COR-L47 (cell line): ENCODE measurements at places on chromosomes 16 and 17.

DNA sequence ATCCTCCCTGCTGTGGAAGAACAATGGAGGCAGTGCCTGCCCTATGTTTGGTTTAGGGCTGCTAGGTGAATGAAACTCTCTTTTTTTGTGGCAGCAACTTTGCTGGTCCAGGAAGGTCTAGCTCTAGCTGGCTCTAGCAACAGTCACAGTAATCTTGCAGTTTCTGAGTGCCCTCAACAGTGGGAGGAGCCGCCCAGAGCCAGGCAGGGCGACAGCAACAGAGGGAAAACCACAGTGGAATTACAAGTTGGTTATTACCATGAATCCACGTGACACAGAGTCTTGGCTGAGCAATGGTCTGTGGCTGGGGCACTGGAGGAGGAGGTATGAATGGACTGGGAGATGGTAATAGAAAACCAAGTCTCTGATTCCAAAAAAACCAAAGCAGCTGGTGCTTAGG is 10.3 kb downstream of the HSPB9 start:
- DNase-seq, result no peak

DNA sequence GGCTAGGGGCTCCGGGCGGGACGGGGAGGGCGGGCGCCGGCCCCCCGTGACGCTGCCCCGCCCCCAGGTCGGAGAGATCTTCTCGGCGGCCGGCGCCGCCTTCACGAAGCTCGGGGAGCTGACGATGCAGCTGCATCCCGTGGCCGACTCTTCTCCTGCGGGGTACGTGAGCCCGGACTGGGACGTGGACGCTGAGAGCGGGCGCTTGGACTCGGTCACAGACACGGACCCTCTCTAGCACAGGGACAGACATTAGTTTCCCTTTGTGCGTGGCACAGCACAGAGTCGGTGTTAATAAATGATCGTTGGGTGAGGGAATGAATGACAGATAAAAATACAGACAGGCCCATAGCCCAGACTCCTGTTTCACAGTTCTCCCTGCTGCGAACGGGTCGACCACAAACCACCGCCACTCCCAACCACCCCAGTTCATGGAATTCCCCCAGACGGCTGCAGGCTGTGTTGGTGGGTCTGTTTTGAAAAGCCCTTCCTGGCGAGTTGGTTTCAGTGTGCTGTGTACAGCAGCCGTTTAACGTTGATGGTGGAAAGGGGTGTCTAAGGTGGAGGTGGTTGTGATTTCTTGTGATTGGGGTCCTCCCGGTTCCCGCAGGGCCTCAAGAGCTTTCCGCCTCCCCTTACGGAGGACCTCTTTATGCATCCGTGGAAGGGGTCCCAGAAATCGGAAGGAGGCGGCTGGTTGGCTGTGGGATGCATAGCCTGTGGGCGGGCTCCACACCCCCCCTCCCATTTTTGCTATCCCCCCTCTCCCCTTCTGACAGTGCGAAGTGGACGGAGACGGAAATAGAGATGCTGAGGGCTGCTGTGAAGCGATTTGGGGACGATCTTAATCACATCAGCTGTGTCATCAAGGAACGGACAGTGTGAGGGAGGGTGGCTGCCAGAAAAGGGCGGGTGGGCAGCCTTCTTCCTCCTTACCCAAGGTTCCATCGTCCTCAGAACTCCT is 2.9 kb downstream of the RNASEK start:
- no peak for DNase-seq

- DNase-seq, result no peak
These were observed 23.8 kb downstream of the KDM8 start for GRCh38 chr16:27226976-27227705.

DNA sequence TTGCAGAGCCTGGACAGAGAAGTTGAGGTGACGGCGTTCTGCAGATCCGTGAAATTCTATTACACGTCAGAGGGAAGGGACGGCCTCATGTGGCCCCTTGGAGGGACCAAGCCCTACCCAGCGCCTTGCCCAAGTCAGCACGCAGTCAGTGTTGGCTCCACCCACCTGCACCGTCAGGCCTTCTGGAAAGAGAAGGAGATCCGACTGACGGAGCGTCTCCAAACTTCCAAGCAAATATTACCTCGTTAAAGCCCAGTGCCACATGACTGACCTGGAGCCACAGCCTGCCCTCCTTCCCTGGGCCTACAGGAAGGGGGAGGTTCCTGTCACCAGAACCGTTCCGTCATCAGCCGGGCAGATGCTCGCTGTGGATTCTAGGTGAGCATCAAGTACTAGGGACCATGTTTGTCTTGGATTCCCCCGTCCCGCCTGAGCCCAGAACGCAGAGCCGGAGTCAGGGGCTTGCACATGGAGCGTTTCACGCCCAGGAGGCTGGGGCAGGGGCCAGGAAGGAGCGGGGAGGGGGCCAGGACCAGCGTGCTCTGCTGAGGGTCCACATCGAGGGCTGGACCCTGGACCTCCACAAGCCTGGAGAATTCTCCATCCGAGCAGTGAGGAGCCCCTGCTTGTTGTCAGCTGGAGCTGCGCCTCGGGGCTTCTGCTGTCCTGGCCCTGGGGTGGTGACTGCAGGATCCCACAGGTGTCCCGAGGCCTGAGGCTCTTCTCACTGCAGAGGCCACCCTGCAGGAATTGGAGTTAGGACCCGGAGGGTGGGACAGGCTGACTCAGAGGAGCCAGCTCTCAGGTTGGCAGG is 22.6 kb upstream of the METRNL start:
- DNase-seq, result no peak

DNA sequence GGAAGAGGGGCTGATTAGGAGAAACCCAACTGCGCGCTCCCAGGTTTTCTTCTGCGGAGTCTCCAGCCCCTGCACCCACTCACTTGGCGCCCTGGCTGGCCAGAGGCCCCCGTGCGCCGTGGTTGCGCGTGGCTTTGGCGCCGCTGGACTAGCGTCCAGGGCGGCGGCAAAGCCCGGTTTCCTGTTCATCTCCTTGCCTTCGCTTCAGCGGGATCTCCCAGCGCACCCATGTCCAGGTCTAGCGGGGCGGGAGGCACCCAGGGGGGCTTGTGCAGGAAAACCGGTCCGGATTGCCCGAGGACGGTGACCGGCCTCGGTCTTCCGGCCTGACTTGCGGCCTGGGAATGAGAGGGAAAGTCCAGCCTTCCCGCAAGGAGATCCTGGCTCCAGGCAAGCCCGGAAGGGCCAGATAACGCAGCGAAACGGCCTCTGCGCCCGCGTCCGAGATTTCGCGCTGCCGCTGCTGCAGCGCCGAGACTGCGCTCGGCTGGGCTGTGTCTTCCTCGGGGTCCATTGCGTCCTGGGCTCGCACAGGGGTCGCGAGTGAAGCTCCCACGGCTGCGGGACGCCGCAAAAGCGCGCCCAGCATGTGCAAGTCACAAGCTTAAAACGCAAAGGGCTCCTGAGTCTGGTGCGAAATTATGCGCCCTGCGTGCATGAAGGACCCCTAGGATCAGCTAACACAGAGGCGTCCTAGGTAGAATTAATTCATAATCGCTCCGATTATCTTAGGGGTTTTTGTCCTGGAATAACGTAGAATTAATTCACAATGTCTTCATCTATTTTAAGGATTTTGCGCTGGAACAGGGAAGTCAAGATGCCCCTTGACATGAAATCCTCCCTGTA is 5.7 kb downstream of the FOXF1 start:
- no peak for DNase-seq

DNA sequence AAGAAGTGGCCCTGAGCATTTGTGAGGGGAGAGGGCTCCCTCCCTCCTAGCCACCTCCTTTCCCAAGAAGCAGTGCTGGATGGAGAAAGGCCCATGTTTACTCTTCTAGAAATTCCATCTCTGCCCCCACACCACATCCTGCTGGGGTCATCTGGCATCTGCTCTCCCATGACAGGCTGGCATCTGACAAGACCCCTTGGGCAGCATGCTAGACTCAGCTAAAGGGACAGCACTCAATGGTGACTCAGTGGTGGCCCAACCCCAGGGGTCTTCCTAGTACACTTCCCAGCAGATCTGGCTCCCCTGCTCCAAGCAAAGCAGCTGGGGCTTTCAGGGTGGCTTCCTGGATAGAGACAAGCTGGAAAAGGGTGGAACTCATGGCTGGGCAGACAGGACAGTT is 14.4 kb downstream of the SLC38A7 start:
- no peak for DNase-seq

DNA sequence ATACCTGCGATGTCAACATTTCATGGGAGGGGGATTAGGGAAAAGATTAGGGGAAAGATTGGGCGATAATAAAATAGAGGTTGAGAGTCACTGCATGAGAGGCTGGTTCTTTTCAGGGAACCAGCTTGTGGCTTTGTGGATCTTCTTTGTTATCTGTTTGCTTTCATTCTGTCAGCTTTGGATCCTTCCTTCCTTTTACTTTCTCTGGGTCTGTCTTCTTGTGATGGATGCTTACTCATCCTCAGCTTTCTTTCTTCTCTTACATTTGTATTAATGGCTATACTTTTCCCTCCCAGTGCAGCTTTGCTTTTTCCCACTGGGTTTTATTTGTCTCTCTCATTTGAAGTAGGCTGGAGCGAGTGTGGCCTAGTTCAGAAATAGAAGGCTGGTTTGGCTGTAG is 47.1 kb downstream of the RPTOR start:
- DNase-seq, result no peak

DNA sequence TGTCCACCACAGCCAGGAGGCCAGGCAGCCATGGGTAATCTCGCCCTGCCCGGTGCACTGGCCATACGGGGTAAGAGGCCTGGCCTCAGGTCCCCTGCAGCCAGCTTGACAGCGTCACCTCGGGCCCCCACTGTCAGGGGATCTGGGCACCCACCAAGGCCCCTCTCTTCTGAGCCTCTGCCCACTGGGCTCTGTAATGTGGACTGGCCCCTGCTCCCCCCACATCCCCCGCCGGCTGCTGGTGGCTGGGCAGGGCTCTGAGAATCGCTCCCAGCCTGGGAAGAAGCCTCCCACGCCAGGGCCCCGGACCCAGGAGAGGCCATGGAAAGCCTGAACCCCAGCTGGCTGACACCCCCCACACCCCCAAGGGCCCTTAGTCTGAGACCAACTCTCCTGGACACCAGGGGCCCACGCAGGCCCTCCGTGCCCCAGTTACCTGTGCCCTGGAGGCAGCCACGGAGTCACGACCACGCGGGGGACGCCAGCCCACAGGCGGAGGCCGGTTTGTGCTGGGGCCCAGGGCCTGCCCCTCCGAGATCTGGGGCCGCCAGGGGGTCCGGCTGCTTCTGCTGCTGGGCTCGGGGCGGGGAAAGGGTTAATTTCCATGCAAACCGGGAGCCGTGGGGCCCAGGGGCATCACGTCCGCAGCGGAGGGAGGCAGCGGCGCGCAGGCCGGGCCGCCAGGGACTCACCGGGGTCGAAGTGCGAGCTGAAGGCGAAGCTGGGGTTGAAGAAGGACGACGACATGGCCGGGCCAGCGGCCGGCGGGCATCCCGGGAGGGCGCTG is at the start of gene PVALEF:
TSS of gene PVALEF (plus strand) at position 262 of the 787 bp plus-strand sequence. CDS start 15,720 bp downstream, outside the sequence.
- no peak for DNase-seq

DNA sequence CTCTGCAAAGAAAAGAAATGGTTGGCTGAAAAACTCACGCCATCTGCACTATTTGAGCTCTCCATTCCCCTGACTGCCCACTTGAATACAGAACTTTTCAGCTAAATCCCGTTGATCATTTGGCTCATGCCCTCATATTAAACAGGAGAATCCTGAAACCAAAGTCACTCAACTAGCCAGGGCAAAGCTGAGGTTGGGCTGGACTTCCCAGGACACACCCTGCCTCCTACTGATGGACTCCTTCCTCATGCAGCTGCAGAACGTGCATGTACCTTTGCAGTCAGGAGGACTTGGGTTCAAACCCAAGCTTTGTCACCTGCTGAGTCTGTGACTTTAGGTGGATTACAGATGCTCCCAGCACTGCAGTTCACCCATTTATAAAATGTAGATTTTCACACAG is 7.7 kb downstream of the ASIC2 start:
- DNase-seq, result no peak

GRCh38 chr17:31746884-31747495 is 112.1 kb downstream of the COPRS start:
- no peak for DNase-seq

DNA sequence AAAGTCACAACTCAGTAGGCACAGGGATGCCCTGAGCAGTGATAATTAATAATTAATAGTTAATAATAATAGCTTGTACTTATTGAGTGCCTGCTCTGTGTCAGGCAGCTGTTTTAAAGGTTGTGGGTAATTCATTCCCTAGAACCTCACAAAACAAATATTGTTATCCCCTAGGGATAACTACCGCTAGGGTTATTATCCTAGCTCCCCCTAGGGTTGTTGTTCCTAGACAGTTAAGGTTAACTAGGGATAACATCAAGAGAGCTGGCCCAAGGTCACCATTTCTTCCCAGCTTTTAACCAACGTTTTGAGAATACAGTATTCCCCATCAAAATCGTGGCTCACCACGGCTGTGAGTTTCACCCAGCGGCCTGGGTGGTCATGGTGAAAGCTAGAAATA is 180.1 kb downstream of the PRKCB start:
- no peak for DNase-seq

DNA sequence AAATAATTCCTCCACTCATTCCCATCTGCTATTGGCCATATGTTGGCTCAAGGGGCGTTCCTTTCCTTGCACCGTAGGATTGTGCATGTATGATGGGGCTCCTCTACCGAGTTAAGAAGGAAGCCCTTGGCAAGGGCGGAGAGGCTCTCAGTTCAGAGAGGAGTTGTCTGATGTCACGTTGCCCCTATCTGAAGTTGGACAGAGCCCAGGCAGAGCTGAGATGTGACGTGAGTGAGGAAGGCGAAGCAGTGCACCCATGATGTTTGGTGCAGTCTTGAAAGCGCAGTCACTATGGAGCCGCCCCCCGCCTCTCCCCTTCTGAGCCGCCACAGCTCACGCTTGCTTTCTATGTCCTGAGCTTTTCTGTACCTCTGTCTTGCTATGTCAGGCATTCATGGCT is 40.7 kb downstream of the CDH13 start:
- no peak for DNase-seq

DNA sequence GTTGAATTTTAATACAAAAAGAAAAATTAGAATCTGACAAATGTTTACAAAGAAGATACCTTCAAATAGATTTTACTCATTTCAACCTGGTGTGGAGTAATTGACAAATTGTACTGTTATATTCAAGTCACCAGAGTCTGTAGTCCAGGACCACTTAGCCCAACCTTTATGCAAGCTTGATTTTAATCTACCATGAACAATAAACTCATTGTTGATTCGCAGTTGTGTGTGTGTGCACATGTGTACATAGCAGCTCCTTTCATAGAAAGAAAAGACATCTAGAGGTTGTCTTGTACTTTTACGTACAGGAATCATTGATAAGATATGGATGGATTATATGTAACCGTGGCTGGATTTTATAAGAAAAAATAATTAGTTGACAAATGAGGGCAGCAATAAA is 20.7 kb upstream of the LRRC37A start:
- no peak for DNase-seq

DNA sequence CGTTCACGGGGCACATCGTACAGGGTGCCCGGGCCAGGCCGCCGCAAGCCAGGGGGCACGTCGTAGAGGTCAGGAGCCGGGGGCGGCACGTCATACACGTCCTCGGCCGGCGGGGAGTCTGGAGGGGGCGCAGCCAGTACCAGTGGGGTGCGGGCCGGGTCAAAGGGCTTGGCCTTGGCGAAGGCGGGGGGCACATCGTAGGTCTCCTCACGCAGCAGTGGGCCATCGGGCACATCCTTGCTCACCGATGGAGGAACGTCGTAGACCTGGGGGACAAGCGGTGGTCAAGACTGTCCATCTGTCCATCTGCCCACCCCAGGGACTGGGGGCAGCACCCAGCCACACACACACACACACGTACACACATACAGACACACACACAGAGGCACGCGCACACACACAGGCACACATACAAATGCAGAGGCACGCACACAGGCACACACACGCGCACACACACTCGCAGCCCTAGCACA is 15.7 kb downstream of the BCAR1 start:
- no peak for DNase-seq

- DNase-seq, result no peak
These were observed 914 bp downstream of the MAP1LC3B start for GRCh38 chr16:87392821-87393679.
